Activated naive CD8-positive, alpha-beta T cell treated with anti-CD3 and anti-CD28 coated beads, Interleukin-2, amount 50 U/mL, for 16 hours (primary cell): ENCODE measurements at places on chromosomes 12 and 14.
A peak's percentile ranks its signal among the peaks of the same experiment; 100 is the strongest.

DNA sequence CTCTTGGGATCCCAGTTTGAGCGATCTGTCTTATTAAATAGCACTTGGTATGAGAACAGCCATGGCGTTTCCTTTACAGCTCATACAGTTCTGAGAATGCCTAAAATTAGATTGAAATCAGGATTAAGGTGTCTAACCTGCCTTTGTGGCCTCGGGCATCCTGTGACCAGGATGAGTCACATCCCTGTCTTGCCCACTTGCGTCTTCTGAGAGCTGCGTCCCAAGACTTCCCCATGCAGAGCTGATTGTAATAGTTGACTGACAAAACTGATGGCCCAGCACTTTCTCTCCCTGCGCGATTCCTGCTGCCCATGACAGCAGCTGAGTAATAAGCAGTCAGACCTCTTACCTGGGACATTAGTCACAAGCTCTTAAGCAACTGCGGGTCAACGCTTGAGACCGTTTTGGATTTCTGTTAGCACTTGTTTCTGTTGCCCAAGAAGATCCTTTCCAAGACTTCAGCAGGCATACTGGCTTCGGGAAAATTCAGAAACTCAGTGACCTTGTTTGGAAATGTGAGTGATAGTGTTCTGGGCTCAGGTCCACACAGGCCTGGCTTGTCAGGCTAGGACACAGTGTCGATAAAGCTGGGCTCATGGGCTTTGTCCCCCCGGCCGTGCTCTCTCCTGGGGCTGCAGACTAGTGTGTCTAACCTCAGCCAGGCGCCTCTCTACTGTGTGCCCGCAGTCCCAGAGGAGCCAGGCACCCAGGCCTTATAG is 169.9 kb upstream of the HIF1A start:
- DNase-seq, result peak; percentile 6

- no peak for DNase-seq
Observed at GRCh38 chr12:43580601-43581000, 28.6 kb upstream of the ADAMTS20 start.

- DNase-seq, result no peak
Observed at GRCh38 chr12:46896680-46897079, 70.9 kb upstream of the SLC38A4 start.

DNA sequence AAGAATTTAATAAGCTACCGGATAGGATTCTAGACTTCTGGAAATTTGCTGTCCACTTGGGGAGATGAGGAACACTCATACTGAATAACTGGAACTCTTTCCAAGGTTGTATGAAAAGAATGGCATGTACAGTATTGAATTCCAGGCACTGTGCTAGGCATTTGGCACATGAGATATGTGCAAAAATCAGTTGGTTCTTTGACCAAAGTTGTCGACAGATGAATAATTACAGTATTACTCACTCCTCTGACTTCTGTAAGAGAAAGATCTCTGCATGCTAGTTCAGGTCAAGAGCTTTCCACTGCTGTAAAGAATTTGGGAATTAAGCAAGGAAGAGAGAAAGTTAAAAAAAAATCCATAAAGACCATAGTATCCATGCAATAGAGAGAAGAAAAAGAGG is 764.7 kb downstream of the BCL11B start:
- DNase-seq, result no peak

DNA sequence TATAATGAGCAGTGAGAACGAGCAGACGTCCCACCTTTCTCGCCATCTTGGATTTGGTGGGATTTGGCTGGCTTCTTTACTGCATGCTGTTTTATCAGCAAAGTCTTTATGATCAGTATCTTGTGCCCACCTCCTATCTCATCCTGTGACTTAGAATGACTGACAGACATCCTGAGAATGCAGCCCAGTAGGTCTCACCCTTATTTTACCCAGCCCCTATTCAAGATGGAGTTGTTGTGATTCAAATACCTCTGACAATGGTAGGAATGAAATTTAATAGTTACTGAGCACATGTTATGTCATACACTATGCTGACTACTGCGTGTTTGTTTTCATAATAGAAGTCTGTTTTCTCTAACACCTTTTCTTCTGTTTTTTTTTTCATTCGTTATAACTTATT is 1.9 kb downstream of the TMTC3 start:
- no peak for DNase-seq
